Activated naive CD4-positive, alpha-beta T cell (primary cell): ENCODE measurements at places on chromosomes 6 and 20.

- no peak for DNase-seq
Measured at GRCh38 chr6:85911067-85911466, 268.4 kb upstream of the SYNCRIP start.

DNA sequence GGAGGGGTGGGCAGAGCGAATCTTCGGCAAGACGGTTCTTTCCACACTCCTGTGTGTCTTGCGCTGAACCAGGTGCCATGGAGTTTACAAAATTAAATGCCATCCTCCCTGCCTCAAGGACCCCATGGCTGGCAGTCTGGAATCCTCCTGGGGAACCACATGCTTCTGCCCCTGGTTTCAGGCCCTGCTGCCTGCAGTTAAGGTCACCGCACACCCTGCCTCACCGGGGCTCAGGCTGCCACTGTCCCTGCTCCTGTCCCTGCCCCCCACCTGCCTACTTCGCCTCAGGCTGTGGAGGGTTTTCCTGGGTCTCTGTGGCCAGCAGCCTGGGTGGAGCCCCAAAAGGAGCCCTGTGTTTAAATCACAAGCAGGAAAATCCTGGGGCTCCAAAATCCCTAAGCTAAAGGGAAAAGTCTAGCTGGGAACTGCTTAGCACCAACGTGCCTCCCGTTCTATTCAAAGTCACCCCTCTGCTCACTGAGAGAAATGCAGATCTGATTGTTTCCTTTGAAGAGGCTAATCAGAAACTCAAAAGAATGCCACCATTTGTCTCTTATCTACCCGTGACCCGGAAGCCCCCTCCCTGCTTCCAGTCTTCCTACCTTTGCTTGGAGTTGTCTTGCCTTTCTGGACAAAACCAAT lies 10.6 kb upstream of the TTLL2 start:
- DNase-seq, result no peak

DNA sequence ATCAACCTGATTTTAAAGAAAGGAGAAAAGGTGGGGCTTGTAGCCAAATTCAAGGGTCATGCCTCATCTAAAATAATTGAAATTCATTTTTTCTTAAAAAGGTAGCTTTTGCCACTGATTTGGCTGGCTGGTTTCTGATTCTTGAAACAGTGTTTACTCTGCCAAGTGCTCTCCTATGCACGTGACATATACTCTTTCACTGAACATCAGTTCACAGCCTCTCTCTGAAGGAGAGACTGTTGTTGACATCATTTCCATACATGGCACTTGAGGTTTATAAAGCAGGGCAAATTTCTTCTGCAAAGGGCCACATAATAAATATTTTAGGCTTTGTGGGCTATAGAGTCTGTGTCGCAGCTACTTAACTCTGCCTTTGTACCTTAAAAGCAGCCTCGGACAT lies 40.4 kb upstream of the DOK5 start:
- DNase-seq, result no peak

GRCh38 chr20:57579898-57580447 lies 19.1 kb downstream of the PCK1 start:
- DNase-seq, result no peak

DNA sequence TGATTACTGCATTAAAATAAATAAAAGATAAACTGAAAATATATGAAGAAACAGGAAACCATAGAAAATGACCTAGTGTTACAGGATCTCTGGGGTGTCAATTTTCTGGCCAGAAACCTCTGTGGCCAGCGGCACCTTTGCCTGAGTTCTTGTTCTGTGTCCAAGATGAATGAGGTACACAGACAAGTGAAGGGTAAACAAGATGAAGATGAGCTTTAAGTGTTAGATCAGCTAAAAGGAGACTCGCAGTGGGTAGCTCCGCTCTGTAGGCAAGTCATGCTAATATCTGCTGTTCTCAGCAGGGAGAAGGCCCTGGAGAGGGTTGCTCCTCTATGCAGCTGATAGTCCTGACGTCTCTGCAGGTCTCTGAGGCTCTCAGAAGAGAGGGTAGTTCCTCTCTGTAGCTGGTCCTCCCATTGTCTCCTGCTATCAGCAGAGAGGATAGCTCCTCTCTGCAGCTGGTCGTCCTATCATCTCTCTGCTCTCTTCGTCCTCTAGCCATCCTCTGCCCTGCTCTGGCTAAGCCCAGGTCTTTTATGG lies 35.9 kb upstream of the TBC1D22B start:
- no peak for DNase-seq

GRCh38 chr6:80437221-80437620 lies 330.8 kb downstream of the BCKDHB start:
- no peak for DNase-seq

DNA sequence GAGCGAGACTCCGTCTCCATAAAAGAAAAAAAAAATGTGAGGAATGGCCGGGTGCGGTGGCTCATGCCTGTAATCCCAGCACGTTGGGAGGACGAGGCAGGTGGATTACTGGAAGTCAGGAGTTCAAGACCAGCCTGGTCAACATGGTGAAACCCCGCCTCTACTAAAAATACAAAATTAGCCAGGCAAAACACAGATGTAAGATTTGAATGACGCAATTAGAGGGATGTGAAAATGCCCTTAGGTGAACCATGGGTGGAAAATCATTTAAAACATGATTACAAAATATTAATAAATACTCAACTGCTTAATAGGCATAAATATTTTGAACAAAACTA lies 20.9 kb downstream of the COL9A3 start:
- DNase-seq, result no peak

- DNase-seq, result no peak
Measured at GRCh38 chr20:46154305-46154704, 36.2 kb downstream of the CD40 start.

GRCh38 chr20:12130781-12131180 lies 213.1 kb downstream of the BTBD3 start:
- no peak for DNase-seq

- no peak for DNase-seq
Measured at GRCh38 chr6:17842014-17842776, 135.5 kb upstream of the NUP153 start.

DNA sequence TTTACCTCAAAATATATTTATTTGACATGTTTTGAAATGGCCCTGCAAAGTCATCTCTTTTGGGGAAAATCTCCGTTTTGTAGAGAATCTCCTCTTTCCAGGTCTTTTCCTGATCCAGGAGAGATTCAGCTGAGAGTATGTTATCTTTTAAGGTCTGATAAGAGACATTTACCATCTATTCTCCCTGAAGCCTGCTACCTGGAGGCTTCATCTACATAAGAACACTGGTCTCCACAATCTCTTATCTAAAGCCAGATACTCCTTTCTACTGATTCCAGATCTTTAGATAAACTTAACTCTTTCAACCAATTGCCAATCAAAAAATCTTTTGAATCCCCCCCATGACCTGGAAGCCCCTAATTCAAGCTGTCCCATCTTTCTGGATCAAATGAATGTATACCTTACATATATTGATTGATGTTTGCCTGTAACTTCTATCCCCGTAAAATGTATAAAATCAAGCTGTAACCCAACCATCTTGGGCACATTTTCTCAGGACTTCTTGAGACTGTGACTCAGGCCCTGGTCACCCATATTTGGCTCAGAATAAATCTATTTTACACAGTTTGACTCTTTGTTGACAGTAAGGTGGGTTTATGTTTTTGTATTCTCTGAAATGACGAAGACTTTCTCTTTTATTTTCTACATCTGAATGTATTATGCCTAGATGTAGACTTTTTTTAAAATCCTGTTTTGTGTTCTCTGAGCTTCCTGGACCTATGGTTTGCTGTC lies 95.5 kb downstream of the ECT2L start:
- DNase-seq, result no peak

DNA sequence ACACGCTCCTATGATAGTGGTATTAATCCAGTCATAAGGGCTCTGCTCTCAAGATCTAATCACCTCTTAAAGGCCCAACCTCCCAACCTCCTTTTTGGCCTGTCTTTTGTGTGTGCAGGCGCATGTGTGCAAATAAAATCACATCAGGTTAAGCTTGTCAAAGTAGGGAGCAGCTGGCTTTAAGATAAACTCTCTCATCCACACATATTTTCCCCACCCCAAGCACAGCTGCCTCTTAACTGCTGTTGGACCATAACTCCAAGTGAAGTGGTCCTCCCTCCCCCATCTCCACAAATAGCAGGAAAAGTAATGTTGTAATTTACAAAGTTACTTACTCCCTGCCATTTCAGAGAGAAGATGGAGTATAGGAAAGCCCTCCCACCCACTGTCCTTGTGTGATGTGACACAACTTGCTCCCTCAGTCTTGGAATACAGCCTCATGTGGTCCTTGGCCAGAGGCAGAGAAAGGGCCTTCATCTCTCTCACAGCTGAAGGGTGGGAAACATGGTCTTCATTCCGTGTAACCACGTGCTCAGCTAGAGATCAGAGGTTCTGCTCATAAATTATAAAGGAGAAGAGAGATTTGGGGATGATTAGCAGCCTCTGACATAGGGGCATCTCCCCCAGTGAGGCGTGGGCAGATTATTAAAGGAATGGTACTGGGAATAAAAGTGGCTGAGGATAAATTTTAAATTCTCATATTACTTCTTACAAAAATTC lies 74.8 kb upstream of the TPD52L1 start:
- no peak for DNase-seq
